NCI-H2171 treated with DMSO at 0.1 percent for 48 hours (cell line): ENCODE measurements at places on chromosomes 16 and 17.
A peak's percentile ranks its signal among the peaks of the same experiment; 100 is the strongest.

- no peak for DNase-seq
Observed at GRCh38 chr17:38890410-38890746, 20.5 kb downstream of the LASP1 start.

DNA sequence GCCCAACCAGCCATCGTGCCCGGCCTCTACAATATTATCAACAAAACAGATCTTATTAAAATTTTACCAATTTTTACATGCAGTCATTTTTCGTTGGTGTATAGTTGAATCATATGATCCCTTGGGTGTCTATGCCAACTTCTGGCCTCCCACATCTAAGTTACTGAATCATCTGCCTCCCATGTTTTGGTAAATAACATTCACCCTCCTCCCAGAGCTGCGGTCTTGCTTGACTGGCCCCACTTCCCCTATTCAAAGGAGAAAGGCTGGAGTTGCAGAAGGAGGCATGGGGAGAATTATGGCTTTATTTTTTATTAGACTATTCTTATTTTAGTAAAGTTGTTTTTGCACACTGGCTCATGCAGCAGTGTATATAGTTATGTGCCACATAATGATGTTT, 18.5 kb upstream of the CCL23 start:
- no peak for DNase-seq

- no peak for DNase-seq
Observed at GRCh38 chr17:70215656-70216055, 46.3 kb downstream of the KCNJ2 start.

GRCh38 chr16:10138881-10139280, 43.3 kb downstream of the GRIN2A start:
- DNase-seq = no peak

DNA sequence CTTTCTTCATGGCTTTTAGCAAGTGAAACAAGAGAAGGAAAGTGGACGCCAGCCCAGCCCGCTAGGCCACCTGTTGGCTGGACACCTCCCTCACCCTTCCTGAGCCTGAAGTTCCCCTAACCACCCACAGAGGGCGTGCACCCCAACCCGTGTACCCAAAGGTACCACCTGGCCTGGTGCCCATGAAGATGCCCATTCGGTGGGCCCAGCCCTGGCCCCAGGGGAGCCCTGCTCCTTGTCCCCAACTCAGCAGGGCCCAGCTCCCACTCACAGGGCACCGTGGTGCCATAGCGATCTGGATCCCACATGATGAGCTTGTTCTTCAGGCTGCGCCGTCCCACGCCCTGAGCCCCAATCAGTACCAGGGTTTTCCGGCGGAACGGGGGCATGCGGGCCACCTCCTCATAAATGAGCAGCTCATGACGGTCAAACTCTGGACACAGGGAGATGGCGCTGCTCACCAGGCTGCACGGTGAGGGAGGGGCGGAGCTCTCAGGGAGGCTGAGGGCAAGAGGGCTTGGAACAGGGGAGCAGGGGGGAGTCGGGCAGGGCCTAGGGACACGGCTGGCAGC, 26.8 kb downstream of the MPP2 start:
- DNase-seq = no peak

DNA sequence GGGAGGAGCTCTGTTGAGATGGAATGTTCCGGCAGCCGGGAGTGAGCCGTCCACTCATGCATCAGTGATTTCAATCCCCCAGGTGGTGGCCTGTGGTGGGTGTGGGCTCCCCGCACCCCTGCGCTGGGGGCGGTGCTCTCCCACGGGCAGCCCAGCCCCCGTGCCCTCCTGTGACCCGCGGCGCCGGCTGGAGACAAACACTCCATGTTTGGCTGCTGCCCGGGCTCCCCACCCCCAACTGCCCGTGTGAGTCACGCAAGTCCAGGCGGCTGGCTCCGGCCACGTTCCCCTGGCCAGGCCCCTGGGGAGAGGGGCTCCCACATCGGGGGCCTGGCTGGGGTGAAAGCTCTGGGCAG, 29.4 kb downstream of the CACNA1H start:
- no peak for DNase-seq

DNA sequence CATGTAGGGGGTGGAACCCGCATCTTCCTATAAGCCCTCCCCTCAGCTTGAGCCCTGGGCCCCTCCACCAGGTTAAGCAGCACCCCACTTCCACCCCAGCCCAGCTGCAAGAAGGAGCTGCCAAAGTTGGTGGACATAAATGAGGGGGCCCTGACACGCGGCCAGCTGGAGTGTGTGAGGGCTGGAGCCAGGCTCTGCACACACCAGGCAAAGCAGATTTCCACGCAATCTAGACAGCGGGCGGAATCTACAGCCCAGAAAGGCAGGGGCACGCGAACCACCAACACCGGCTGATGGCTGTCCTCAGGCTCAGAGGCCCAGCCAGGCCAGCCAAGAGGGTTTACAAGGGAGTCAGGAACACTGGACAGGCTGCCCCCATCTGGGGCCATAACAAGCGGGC, 171.2 kb downstream of the ZNF423 start:
- DNase-seq = no peak

GRCh38 chr16:56505181-56505580, 14.6 kb downstream of the BBS2 start:
- no peak for DNase-seq

DNA sequence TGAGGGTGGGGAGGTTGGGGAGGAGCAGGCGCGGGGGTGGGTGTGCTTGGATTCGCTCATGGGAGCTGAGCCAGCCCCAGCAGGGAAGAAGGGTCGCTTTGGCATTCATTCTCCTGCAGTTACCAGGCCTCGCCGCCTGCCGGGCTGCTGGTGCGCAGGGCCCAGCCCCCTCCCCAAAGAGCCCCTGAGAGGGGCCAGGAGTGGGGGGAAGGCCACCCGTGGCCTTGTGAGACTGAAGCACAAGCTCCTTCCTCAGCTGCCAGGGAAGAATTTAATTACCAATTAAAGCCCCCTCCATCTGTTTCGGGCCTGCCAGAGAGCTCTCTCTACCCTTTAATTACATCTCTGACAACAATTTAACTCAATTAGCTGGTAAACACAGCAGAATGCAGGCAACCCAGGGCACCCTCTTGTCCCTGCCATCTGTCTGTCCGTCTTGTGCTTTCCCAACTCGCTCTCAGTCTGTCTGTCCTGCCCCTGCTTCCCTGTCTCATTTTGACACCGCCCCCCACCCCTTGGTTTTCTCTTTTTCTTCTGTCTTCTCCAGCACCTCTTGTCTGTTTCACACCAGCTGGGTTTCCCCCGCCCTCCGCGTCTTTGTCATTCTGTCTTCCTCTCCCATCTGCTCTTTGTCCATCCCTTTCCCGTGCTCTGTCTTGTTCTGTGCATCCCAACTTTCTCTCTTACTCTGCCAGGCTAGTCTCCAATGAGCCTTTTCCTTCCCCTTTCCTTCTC, 32.7 kb downstream of the CDK5RAP3 start:
- peak; percentile 99 for DNase-seq

DNA sequence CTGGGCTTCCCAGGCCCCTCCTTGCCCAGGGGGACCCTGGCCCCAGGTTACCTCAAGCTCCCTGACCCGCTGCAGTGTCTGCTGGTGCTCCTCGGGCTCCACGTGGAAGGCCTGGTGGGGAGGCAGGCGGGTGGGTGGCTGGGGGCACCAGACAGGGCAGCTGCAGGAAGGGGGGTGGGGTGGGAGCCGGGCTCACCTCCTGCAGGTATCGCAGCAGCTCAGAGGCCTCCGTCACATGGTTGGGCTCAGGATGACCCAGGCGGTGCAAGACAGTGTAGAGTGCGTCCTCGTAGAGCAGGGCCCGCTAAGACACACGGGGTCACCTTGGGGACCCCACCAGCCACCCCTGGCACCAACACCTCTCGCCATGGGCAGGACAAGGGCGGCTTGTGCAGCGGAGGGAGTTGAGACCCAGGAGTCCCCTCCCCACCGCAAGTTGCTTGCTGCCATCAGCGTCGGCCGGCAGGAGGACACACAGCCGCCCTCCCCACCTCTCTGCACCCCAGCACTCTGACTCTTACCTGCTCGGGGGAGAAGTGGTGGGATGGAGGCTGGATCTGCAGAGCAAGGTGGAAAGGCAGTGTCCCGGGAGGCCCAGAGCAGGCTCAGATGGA, 1.1 kb downstream of the UNC13D start:
- no peak for DNase-seq

- DNase-seq = no peak
Observed at GRCh38 chr17:74633326-74633725, 9.8 kb upstream of the CD300E start.

DNA sequence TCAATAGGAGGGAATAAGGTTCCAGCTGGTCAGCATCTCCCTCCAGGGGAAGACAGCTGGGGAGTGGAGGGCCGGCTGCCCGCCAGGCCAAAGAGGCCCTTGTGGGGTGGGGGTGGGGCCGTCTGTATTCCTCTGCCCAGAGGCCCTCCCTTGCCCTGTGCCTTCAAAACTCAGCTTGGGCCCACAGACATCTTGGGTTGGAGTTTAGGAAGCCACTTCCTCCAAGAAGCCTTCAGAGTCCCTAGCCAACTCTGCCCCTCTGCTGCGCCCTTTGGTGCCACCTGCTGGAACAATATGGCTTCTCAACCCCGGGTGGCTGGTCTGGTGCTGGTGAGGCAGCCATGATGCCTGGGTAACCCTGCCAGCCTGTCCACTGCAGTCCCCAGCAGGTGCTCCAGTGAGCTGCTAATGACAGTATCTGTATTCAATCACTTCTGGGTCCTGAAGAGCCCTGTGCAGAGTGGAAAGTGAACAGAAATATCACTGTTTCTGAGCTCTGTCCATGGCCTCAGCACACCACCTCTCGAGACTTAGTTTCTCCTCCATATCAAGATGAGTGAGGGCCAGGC, 16.7 kb downstream of the HSD11B2 start:
- peak; percentile 19 for DNase-seq

DNA sequence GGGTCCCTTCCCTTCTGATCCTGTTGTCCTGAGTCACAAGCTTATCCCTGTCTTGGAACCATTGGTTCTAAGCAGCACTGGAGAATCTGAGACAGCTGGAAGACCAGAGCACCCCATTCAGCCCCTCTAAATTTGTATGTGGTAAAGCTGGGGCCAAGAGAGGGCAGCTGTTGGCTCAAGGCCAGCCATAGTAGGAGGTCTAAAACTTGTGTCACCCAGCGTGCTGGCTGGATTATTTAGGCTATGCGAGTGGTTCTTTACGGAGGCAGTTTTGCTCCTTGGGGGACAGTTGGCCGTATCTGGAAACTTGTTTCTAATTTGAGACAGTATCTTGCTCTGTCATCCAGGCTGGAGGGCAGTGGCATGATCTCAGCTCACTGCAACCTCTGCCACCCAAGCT, 69.6 kb upstream of the GSE1 start:
- DNase-seq = no peak
